ENCODE measurements at places on chromosomes 11 and 22.

DNA sequence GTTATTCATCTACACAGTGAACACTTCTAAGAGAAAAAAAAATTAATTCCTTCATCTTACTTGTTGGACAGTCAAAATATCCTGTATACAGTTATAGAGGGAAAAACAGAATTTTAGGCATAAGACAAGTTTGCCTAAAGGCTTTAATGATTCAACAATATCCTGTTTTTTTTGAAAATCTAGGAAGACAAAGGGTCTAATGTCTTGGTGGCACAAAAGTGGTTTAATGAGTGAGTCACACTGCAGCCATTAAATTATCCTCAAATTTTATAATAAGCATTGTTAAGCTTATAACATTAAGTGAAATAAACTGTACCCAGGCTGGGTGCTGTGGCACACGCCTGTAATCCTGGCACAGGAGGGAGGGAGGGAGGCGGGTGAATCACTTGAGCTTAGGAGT lies 72.9 kb downstream of the GAB2 start:
- no peak for DNase-seq

- DNase-seq = no peak
These were observed 518.0 kb downstream of the DLG2 start for GRCh38 chr11:85109141-85109540.

DNA sequence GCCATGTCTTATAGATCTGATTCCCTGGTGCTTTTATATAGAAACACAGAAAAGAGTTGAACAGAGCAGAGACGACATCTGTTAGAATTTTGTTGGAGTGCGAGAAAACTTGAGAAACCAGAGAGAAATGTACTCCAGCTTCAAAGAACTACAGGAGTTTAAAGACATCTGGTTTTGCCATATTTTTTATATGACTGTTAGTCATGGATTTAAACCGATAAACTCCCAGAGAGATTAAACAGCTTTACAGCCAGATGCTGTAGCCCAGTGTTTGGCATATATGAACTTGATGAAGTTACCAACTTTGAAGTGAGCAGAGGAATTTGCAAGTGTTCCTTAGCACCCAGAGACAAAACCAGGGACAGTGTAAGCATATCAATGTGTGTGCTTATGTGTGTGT lies 1083.1 kb downstream of the LRRC4C start:
- no peak for DNase-seq

DNA sequence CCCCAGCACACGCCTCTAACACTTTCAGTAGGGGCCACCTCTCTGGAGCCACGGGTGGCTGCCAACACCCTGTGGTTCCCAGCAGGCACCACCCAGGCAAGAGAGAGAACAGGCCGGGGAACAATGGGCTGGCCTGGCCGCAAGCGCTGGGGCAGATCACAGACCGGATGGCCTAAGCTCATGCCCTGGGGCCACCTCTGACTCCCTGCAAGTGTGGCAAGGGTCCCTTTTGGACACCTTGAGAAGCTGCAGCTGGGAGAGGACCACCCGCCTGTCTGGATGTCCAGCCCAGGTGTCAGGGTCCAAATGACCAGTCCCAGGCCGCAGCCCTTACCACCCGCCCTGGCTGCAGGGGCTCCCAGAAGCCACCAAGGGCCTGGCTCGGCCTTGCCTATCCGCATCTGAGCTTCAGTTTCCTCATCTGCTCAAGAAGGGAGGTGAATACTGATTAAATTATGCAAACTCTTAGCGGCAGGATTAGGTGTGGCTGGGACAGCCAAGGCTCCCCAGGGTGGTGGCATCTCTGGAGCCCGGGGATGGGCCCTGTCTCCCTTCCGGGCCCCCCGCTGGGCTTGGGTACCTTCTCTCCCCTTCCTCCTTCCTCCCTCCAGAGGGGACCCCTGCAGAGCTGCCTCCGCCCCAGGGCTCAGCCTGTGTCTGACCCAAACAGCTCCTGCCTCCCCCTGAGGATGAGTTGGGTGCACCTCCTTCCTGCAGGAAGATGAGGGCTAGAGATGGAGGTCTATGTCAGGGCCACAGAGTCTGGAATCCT lies 785 bp upstream of the SUSD2 start:
- DNase-seq = no peak

All from activated CD4-positive, CD25-positive, alpha-beta regulatory T cell treated with anti-CD3 and anti-CD28 coated beads, Interleukin-2, amount 50 U/mL, for 72 hours (primary cell).